Activated CD4-positive, alpha-beta T cell treated with anti-CD3 and anti-CD28 coated beads, Interleukin-2, amount 10 ng/mL, durations not matched to agents 24 days and 14 days (primary cell): ENCODE measurements at places on chromosomes 4 and X.
A peak's percentile ranks its signal among the peaks of the same experiment; 100 is the strongest.

DNA sequence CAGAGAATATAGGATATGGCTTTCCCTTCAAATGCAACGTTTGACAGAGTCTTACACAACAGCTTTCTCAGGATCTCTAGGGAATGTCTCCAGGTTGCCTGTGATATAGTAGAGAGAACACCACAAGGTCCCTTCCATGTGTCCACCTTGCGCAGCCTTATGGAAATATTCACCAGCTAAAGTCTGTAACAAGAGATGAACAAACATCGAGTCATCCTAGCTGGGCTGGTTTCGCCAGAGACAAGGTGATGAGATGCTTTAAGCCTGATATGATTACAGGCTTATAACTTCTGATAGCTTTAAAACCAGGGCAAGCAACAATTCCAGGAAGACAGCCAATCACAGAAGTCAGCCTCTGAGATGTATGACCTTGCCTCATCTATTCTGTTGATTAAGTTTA is 83.8 kb downstream of the SEL1L3 start:
- peaks cover 67% of the 10 kb centered on the region for H3K36me3 ChIP-seq
- no peak overlapping the region for H3K27ac ChIP-seq
- no peaks in the 10 kb centered on the region for H3K27me3 ChIP-seq
- DNase-seq = no peak
- H3K4me3 ChIP-seq = no peak overlapping the region

- no peak overlapping the region for H3K4me3 ChIP-seq
- no peaks in the 10 kb centered on the region for H3K27me3 ChIP-seq
- H3K4me1 ChIP-seq = peaks cover 34% of the 10 kb centered on the region
Observed at GRCh38 chr4:173192375-173193162, 24.0 kb downstream of the GALNT7 start.

DNA sequence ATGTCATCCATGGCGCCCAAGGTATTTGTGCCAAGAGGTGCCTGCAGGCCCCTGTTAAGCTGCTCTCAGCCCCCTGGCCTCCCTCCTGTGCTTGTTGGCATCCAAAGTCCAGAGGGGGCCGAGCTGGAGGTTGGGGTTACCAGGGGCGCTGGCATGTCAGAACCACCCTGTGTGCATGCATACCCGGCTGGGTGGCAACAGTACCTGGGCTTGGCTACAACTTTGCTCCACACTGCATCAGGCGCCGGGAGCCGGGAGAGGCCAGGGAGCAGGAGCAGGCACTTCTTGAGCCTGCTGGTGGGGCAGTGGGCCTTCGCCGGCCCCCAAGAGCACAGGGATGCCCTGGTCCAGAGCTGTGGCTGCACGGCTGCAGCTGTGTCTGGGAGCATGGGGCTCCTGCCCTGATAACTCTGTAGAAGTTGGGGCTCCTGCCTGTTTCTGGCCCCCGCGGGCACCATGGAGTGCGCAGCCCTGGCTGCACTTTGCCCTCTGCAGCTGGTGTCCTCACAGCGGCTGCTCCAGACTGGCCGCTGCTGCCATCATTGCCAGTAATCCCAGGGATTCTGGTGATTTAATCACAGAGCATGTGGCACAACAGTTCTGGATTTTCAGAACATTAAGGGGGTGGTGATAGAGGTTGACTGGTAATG is 130.3 kb downstream of the ARHGAP10 start:
- no peak overlapping the region for H3K27ac ChIP-seq
- H3K4me1 ChIP-seq = peaks cover 5% of the 10 kb centered on the region
- H3K4me3 ChIP-seq = no peak overlapping the region
- H3K27me3 ChIP-seq = no peaks in the 10 kb centered on the region
- DNase-seq = no peak

- H3K36me3 ChIP-seq = no peaks in the 10 kb centered on the region
- peaks cover 11% of the 10 kb centered on the region for H3K4me1 ChIP-seq
- H3K4me3 ChIP-seq = no peak overlapping the region
- DNase-seq = no peak
- no peak overlapping the region for H3K27ac ChIP-seq
Observed at GRCh38 chrX:134623293-134624045, 34.8 kb downstream of the PLAC1 start.

- H3K4me1 ChIP-seq = no peaks in the 10 kb centered on the region
- no peak overlapping the region for H3K4me3 ChIP-seq
- no peak for DNase-seq
- no peak overlapping the region for H3K27ac ChIP-seq
- H3K36me3 ChIP-seq = no peaks in the 10 kb centered on the region
Observed at GRCh38 chrX:147174591-147174990, 360.0 kb upstream of the CXorf51A start.

DNA sequence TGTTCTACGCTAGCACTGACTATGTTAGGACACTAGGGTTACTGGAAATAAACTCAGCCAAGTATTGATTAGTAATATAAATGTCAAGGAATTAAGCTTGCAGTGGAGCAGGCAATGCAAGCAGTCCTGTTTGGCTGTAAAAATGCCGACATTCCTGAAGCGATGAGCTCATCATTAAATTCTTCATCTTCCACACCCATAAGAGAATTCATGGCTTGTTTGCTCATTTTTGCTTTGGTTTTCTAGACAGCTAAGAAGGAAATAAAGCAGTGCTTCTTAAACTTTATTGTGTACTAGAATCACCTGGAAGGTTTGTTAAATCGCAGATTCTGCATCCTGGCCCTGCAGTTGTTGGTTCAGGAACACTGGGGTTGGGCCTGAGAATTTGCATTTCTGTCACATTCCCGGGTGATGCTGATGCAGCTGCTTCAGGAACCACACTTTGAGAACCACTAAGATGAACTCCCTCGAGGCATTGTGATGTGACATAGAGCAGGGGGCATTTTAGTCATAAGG is 17.8 kb downstream of the ANXA3 start:
- DNase-seq = no peak
- no peaks in the 10 kb centered on the region for H3K4me1 ChIP-seq
- H3K4me3 ChIP-seq = no peak overlapping the region
- H3K27me3 ChIP-seq = peaks cover 4% of the 10 kb centered on the region
- no peak overlapping the region for H3K27ac ChIP-seq

GRCh38 chr4:52824603-52825459 is 37.3 kb upstream of the RASL11B start:
- H3K27ac ChIP-seq = no peak overlapping the region
- no peak for DNase-seq
- no peaks in the 10 kb centered on the region for H3K27me3 ChIP-seq
- no peaks in the 10 kb centered on the region for H3K36me3 ChIP-seq
- no peak overlapping the region for H3K4me3 ChIP-seq

GRCh38 chrX:115021121-115021520 is 3.7 kb upstream of the IL13RA2 start:
- no peaks in the 10 kb centered on the region for H3K27me3 ChIP-seq
- no peaks in the 10 kb centered on the region for H3K4me1 ChIP-seq
- H3K4me3 ChIP-seq = no peak overlapping the region
- no peaks in the 10 kb centered on the region for H3K36me3 ChIP-seq

- H3K27me3 ChIP-seq = no peaks in the 10 kb centered on the region
- H3K27ac ChIP-seq = no peak overlapping the region
Observed at GRCh38 chr4:839675-840443, 13.9 kb upstream of the CPLX1 start.

DNA sequence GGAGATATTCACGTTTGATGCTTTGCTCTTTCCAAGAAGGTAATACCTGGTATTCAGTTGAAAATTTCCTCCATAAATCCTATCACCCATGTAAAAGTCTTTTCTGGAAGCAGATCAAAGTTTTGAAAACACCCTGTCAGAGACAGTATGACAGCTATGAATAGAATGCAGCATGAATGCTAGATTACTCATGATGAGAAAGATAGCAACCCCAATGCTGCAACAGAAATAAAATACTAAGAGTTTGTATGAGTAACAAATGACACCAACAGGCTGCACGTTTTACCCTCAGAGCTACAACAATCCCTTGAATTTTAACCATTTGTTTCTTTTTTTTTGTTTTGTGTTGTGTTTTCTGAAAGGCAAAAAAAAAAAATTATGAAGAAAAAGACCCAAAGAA is 108.6 kb downstream of the ARHGAP6 start:
- H3K27me3 ChIP-seq = peaks cover 2% of the 10 kb centered on the region
- H3K4me3 ChIP-seq = no peak overlapping the region
- H3K4me1 ChIP-seq = no peaks in the 10 kb centered on the region
- no peak overlapping the region for H3K27ac ChIP-seq
- no peaks in the 10 kb centered on the region for H3K36me3 ChIP-seq
- DNase-seq = no peak

GRCh38 chr4:118352843-118353533 is at the start of gene PRSS12:
Gene PRSS12, minus strand, starts transcription at chr4:118353003. Its CDS starts 283 bp downstream, at chr4:118352720.
- H3K27ac ChIP-seq = no peak within 1 kb of the TSS
- peak within 1 kb of the TSS; percentile 81 for H3K4me3 ChIP-seq
- peaks cover 10% of the 10 kb centered on the region for H3K4me1 ChIP-seq
- peak; percentile 89 for DNase-seq
- H3K36me3 ChIP-seq = peaks cover 3% of the 10 kb centered on the region
- peaks cover 67% of the 10 kb centered on the region for H3K27me3 ChIP-seq

- no peaks in the 10 kb centered on the region for H3K27me3 ChIP-seq
- no peaks in the 10 kb centered on the region for H3K4me1 ChIP-seq
- H3K4me3 ChIP-seq = no peak overlapping the region
- H3K36me3 ChIP-seq = no peaks in the 10 kb centered on the region
Observed at GRCh38 chrX:27399146-27399456, 64.0 kb downstream of the PPP4R3C start.

DNA sequence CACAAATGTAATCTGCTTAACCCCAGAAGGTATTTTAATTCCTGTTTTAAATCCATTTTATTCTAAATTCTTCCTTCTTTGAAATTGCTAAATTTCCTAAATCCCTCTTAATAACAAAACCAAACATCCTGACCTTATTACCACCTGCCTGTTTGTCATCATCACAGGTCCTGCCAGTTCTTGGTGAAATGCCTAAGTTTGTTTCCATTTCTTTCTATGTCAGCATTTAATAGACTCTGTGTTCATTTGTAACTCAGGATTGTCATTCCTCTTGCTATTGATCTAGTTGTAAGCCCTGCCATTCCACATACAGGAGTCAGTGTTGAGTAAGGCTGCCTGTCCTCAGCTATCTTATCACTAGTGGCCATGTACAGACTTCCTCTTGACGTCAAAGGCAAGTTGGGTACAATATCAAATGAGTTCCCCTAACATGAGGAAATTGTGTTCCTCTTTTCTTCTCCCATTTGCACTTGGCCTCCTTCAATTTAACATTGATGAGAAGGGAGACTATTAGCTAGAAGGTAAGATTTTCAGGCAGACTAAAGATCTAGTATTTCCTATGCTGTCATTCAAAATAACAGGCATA is 440.1 kb downstream of the AFF2 start:
- H3K36me3 ChIP-seq = no peaks in the 10 kb centered on the region
- no peak overlapping the region for H3K27ac ChIP-seq
- H3K4me1 ChIP-seq = no peaks in the 10 kb centered on the region
- no peak for DNase-seq
- H3K27me3 ChIP-seq = no peaks in the 10 kb centered on the region
- H3K4me3 ChIP-seq = no peak overlapping the region

- no peak overlapping the region for H3K27ac ChIP-seq
- no peak for DNase-seq
- peaks cover 3% of the 10 kb centered on the region for H3K4me1 ChIP-seq
- no peaks in the 10 kb centered on the region for H3K36me3 ChIP-seq
Observed at GRCh38 chr4:107900508-107900907, 30.8 kb upstream of the CYP2U1 start.

- H3K27me3 ChIP-seq = no peaks in the 10 kb centered on the region
- H3K27ac ChIP-seq = peak overlapping the region; percentile 82
- H3K4me3 ChIP-seq = peak overlapping the region; percentile 31
- H3K4me1 ChIP-seq = peaks cover 60% of the 10 kb centered on the region
- peaks cover 20% of the 10 kb centered on the region for H3K36me3 ChIP-seq
Observed at GRCh38 chrX:136691028-136691809, 43.3 kb downstream of the CD40LG start.

- peak overlapping the region; percentile 70 for H3K4me3 ChIP-seq
- no peaks in the 10 kb centered on the region for H3K36me3 ChIP-seq
- H3K4me1 ChIP-seq = peaks cover 2% of the 10 kb centered on the region
- no peak overlapping the region for H3K27ac ChIP-seq
Observed at GRCh38 chrX:2967998-2968909, 38.1 kb upstream of the ARSH start.

DNA sequence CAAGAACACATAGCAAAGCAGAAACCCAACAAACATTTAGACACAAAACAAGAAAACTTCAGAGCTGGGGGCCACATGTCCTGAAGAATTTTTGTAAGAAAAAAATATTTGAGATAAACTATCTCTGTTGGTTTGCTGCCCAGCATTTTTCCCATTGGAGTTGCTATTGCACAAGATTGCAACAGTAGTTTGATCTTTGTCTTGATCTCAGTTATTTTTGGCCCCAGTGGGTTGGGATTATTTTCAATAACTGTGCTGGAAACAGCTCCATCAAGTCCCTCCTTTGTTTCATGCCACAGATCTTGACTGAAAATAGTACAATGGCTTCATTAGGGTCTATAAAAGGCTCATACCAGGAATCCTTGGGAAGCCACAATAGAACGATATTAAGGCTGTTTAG is 103.8 kb upstream of the RAI2 start:
- DNase-seq = no peak
- H3K36me3 ChIP-seq = no peaks in the 10 kb centered on the region
- H3K27ac ChIP-seq = no peak overlapping the region
- no peaks in the 10 kb centered on the region for H3K4me1 ChIP-seq
- H3K27me3 ChIP-seq = no peaks in the 10 kb centered on the region

DNA sequence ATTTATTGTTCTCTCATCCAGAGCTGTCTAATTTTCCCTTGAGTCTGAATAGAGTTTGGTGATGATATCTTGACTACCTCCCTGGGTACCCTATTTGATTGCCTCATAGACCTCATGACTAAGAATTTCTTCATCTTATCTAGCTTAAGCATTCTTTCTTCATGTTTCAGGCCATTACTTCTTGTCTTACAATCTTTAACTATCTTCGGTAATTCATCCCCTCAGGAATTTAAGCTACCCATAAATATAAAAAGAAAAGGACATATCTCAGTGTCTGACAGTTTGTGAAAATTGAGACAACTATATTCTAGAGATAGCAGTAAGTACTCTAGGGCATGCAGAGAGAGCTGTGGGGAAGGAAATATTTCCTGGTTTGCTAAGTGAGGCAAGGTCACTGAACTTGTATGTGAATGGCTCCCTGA is 466.1 kb upstream of the GRID2 start:
- H3K4me1 ChIP-seq = no peaks in the 10 kb centered on the region
- DNase-seq = no peak
- H3K4me3 ChIP-seq = no peak overlapping the region
- no peaks in the 10 kb centered on the region for H3K36me3 ChIP-seq

DNA sequence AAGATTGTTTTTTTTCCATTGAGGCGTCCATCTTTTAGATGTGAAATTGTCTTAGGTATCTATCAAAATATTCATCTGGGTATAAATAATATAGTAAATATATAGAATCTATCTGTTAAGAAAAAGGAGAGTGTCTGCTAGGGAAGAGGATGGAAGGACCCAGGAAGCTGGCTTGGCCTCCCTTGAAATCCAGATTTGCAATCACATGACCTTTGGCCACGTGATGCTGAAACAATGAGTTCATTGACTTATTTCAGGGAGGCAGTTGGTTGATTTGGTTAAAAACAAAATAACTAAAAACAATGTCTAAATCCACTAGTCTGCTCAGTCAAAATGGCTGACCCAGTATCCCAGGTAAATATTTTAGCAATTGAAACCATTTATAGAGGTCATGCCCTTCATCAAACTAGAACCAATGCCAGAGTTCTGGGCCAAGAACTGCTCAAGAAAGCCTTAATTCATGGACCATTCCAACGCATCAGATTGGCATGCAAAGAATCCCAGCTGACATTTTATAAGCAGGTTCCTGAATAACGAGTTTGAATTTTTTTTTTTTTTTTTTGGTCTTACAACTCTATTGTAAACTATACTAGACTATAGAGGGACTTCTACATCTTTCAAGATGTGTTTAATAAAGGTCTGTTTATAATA is 172.7 kb downstream of the MID1 start:
- H3K4me3 ChIP-seq = no peak overlapping the region
- no peak for DNase-seq
- H3K36me3 ChIP-seq = no peaks in the 10 kb centered on the region
- H3K27me3 ChIP-seq = no peaks in the 10 kb centered on the region
- no peaks in the 10 kb centered on the region for H3K4me1 ChIP-seq
